ENCODE measurements at places on chromosomes 12 and 14.

GRCh38 chr14:33123281-33123680, 184.6 kb downstream of the NPAS3 start:
- DNase-seq, result no peak

GRCh38 chr12:19867970-19868369, 428.7 kb downstream of the AEBP2 start:
- DNase-seq, result no peak

- DNase-seq, result no peak
Observed at GRCh38 chr12:63965936-63966605, 121.6 kb downstream of the SRGAP1 start.

GRCh38 chr12:67759829-67760228, 111.3 kb downstream of the DYRK2 start:
- no peak for DNase-seq

DNA sequence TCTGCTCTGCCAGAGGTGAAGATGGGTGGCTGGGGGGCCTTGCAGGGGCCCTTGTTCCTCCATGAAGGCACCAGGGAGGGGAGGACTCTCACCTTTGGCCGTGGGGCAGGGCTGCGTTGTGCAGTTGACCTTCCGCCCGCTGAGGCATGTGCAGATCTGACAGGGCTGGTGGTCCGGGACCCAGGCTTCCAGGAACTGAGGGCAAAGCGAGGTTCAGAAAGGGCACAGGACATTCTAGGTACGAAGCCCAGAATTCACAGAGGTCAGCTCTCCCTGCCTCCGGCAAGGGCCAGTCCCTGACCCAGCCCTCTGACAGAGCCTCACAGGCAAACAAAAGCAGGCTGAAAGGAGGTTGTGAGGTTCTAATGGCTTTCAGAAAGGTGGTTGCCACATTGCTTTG, 40.4 kb upstream of the ANO2 start:
- DNase-seq, result no peak

DNA sequence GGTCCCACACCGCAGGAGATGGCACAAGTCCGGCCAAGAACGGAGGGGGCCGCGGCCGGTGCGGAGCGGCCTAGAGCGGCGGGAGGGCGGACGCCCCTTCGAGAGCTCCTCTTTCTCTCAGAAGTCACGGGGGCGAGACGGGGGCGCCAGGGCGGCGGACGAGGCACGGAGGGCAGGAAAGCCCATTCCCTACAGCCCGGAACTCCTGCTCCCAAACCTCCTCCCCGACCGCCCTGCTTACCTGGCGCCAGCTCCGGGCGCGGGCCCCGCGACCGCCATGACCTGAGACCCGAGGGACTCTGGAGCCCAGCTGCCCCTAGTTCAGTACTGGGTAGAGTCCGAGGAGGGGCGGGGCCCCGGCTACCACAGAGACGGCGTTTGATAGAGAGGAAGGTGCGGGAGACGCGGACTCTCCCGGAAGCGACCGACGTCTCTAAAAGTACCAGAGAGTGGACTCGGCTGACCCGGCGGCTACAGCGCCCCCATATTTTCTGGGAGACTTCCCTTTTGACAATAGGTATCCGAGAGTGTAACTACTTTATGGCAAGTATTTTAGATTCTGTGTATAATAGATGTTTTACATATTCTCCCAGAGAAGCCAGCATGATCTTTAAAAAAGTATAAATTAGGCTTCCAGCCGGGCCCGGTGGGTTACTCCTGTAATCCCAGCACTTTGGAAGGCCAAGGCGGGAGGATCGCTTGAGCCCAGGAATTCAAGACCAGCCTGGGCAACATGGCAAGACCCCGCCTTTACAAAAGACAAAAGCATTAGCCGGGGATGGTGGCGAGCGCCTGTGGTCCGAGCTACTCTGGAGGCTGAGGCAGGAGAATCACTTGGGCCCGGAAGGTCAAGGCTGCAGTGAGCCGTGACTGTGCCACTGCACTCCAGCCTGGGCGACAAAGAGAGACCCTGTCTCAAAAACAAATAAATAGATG, at the start of gene ABCD4:
TSS of gene ABCD4 (minus strand) at position 301 of the 936 bp plus-strand sequence. CDS start at position 279, 22 bp downstream.
- peak; percentile 95 for DNase-seq

DNA sequence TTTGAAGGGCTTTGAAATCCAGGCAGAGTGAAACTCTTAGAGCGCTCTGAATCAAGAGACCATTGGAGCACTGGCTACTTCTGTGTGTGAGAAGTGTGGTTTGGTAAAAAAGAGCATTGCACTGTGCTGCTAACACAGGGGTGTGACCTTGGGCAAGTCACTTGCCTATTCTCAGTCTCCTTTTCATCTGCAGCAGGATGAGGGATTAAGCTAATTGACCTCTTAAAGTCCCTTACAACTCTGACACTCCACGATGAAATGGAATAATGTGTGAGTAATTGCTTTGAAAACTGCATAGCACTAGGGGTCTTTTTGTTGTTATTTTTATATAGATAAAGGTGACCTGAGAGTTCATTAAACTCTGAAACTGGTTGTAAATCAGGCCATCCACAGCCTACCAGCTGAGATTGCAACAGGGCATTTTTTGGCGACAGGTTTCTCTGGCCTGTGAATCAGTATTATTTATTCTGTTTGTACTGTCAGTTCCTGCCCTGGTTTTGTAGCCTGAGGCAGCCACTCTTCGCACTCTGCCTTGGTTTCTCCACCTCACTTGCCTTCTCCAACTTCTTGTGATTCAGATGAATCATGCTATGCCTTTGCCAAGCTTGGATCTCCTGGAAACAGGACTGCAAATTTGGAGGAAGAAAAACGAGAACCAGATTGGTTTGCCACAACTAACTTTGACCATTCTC, 159.9 kb upstream of the PARP11 start:
- DNase-seq, result peak; percentile 10

DNA sequence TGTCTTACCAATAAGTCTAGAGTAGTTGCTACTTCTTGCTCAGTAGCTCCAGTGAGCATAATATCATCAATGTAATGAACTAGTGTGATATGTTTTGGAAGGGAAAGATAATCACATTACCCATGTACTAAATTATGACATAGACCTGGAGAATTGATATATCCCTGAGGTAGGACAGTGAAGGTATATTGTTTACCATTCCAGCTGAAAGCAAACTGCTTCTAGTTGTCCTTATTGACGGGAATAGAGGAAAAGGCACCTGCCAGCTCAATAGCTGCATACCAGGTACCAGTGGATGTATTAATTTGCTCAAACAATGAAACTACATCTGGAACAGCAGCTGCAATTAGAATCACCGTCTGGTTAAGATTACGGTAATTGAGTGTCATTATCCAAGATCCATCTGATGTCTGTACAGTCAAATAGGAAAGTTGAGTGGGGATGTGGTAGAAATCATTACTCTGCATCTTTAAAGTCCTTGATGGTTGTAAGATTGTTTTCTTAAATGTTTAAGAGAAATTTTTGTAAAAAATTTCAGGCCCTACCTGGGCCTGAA, 100.0 kb upstream of the ARHGAP5 start:
- DNase-seq, result no peak

DNA sequence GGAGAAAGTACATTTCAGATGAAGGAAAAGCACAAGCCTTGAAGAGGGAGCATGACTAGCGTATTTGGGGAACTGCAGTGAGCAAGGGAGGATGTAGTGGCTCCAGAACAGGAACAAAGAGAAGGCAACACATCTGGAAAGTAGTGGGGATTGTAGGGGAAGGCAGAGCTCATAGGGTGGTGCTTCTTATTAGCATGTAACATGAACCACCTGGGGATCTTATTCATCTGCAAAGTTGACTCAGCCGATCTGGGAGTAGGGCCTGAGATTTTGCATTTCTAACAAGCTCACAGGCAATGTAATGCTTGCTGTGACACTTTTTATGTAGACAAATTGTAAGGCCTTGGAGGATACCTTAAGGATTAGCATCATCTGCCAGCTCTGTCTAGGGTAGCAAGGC, 447.3 kb downstream of the NELL2 start:
- DNase-seq, result no peak

DNA sequence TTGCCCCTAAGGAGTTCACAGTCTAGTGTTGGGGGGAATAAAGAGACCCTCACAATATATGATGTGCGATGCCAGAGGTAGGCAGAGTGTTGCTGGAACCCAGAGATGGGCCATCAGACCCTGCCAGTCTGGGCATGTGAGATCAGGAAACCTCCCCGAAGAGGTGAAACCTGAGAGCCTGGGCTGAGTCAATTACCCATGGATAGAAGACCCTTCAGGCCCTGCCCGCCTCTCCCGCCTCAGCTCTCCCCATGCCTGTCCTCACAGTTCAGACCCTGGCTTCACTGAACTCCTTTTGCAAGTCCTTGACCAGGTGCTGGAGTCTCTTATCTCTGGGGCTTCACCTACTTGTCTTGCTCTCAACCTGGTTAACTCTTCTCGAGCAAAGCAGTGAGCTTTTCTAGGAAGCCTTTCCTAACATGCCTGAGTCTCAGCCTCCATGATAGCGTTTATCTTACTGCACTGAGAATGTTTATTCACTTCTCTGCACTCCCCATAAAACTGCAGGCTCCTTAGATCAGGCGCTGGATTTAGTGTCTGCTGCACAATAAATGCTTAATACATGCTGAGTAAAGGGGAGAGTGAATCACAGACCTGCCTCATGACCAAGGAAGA, 19.6 kb downstream of the ALDH1L2 start:
- DNase-seq, result no peak

- no peak for DNase-seq
Observed at GRCh38 chr12:111242184-111242583, 126.7 kb downstream of the PHETA1 start.

- DNase-seq, result no peak
Observed at GRCh38 chr12:42987216-42987650, 397.7 kb upstream of the PRICKLE1 start.

DNA sequence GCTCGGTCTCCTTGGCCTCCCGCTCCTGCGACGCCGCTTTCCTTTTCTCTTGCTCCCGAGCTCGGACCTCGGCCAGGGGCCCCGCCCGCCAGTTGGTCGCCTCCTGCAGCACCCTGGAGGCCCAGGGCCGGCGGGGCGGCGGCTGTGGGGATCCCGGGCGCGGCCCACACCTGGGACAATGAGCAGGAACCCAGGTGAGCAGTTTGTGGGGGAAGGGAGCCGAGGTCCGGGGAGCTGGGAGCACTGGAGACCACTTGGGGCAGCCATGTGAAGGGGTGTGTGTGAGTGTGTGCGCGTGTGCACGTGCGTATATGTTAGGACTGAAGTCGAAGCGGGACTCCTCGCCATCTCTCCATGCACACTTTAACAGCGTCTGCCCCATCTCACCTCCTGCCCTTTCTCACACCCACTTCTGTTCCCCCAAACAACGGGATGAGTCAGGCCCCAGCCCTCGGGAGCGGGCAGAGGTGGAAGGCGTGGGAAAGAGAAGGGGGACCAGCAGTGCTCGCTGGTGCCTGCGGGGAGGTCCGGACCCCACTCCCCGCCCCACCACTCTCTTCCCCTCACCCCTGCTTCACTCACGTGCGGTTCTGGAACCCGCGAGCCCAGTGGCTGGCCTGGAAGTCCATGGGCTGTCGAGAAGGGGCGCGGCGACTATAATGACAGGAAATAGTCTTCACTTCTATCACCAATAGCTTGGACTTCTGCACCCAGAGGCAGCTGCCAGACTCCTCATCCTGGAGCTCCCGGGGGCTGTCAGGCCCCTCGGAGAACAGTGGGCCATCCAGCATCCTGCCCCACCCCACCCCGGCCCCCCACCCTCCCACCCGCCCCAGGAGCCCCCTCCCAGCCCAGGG, 450 bp downstream of the DDN start:
- no peak for DNase-seq

DNA sequence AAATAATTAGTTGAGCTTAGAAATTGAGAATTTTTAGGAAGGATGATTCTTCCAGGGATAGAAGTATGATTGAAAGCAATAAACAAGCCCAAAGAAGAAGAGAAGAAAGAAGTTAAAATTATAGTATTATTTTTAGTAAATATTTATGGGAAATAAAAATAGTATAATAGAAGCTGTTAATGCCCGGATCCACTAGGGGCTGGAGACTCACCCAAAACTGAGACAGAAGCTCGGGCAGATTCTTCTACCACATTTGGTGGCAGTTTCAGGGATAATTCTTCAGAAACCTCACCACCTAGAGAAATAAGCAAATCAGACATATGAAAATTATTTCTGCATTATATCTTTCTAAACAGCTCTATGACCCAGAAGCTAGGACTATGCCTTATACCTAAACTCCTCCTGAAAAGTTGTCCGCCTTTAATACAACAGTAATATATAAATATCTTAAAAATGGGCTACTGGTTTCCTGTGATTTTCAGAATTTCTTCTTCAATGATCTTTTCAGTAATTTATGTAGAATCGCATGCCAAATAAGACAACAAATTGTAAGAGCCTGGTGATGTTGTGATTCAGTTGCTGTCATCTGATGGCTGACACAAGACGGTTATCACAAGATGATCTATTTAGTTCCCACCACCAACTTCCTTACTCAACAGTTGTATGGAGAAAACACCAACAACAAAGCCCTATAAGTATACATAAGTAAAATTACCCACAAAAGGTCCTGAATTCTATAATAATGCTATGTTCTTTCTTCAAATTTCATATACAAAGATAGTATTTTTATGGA, 35.6 kb downstream of the A2M start:
- no peak for DNase-seq

DNA sequence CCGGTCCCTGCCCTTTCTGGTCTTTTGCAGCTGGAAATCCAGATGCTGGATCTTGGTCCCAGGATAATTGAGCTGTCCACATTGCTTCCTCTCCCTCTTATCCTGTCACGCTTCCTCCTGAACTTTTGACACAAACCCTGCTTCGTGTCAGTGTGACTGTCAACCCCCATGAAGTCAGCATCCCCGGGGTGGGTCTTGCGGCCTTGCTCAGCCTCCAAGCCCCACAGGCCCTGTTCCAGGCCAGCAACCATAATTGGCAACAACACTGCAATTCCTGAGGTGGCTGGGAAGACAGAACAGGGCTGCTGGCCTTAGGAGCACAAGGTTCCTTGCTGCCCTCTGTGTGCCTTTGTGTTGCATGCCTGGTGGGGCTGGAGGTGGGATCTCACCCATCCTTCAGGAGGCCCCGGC, 74.9 kb downstream of the NTF3 start:
- DNase-seq, result no peak

- DNase-seq, result no peak
Observed at GRCh38 chr14:55688566-55688965, 108.6 kb downstream of the KTN1 start.

DNA sequence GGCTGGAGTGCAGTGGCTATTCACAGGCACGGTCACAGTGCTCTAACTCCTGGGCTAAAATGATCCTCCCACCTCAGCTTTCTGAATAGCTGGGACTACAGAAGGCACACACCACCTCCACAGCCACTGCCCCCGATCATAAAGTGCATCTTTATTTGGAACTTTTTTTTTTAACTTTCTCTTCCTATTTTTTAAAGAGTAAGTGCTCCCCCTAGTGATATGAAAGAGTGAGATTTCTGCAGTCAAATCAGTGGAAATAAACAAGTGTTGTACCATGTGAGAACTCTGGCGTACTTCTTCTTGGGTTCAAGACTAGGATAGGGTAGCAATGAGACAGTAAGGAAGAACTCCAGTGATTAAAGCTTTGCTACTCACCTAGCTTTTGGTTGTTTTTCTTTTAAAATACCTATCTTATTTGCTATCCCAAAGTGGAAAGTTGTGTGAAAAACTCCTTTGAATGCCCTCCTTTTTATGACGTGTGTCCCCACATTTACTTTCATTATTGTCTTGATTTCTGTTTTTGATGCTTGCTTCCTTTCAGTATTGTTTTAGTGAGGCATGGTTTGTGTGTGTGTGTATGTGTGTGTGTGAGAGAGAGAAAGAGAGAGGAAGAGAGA, 6.6 kb downstream of the PPP4R4 start:
- DNase-seq, result no peak
